GM03348 (cell line): ENCODE measurements at places on chromosomes 16 and 17.

DNA sequence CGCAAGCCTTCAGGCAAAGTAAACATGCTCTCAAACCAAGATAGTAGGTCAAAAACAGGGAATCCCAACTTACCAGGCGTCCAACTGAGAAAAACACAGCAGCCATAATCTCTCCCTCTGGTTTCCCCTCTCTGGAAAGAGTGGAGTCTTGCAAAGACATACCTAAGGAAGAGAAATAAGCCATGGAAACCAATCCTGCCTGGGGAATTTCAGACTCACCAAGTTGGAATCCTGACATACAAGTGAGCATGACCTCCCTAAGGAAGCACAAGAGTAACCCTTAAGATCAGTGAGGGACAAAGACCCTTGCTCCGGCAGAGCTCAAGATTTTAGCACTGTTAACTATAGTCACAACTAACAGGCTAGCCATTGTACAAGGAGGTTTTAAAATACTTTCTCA lies 4.1 kb downstream of the ZNF624 start:
- DNase-seq: no peak

GRCh38 chr17:77396610-77397009 lies 255.8 kb downstream of the SEC14L1 start:
- DNase-seq: peak; percentile 83

DNA sequence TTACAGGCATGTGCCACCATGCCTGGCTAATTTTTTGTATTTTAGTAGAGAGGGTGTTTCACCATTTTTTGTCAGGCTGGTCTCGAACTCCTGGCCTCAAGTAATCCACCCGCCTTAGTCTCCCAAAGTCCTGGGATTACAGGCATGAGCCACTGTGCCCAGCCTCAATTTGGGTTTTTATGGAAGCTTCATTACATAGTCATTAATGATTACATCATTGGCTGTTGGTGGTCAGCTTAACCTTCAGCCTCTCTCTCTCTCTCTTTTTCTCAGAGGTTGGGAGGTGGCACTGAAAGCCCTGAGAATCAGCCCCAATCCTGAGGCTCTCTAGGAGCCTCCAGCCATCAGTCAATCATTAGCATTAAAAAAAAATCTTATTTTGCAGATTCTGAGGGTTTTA lies 45.3 kb downstream of the C17orf58 start:
- DNase-seq: no peak

DNA sequence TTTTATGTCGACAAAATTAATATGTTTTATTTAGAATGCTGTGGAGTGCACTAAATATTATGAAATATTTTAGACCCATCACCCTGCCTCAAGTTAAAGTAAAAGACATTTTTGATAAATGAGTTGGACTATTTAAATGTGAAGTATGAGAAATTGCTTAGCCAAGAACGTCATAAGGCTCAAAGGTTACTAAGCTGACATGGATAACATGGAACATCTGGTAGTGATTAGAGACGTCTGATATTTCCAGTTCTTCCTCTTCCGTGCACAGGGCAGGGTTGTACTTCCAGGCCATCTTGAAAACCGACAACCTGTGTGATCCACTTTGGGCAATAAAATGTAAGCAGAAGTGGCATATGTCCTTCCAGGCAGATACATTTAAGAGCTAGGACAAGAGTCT lies 7.2 kb upstream of the CCL8 start:
- no peak for DNase-seq

DNA sequence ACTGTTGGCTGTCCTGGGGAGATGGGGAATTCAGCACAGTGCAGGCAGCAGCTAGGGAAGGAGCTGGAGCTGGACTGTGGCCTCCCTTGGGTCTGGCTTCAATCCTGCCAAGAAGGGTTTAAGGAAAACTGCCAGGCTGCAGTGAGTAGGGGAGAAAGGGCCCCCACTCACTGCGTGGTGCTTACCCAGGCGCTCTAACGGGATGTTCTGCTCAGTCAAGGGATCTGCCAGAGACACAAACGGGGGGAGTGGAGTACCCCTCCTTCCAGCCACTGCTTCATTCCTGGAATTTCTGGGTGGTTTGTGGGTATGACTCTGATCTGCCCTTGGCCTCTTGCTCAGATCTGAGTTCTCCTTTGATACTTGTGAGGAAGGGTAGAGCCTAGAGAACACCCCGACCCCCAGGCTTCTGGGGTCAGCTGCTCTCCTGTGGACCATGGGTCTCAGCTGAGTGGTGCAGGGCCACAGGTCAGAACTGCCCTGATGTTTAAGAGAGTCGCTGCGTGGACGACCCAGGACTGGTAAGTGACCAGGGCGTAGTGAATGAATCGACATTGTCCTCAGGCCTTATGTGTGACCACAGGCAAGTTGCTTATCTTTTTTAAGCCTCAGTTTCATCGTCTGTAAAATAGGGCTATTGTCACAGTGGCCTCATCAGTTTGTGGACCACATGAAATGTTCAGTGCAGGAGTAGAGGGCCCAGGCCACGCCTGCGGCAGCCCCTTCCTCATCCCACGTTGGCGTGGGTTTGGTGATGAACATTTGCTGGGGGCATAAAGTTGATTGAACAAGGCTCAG lies 9.6 kb downstream of the CRISPLD2 start:
- peak; percentile 78 for DNase-seq

GRCh38 chr17:42277342-42277712 lies 1.1 kb upstream of the STAT5B start:
- DNase-seq: no peak

DNA sequence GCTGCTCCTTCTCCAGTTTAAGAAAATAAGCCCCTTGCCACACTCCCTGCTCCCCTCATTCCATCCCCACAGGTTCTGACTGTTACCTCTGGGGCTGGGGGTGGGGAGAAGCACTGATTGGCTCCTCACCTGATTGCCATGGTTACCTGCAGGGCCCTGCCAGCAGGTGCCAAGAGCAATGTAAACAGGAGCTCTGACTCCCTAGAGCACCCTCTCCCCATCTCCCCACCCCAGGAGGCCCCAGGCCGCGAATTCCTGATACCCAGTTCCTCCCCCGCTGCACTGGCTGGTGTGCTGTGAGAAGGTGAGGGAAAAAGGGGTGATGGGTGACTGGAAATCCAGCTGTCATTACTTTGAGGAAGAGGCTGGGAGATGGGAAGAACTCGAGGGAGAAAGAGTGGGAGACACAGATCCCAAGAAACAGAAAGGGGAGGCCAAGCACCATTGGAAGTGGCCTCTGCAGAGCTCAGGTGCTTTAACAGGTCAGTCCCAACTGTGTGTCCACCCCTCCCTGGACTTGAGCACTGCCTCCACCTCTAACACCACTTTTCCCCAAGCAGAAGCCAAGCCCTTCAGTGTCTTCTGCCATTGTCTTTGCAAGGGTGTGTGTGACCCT lies 4.5 kb downstream of the PCGF2 start:
- no peak for DNase-seq

DNA sequence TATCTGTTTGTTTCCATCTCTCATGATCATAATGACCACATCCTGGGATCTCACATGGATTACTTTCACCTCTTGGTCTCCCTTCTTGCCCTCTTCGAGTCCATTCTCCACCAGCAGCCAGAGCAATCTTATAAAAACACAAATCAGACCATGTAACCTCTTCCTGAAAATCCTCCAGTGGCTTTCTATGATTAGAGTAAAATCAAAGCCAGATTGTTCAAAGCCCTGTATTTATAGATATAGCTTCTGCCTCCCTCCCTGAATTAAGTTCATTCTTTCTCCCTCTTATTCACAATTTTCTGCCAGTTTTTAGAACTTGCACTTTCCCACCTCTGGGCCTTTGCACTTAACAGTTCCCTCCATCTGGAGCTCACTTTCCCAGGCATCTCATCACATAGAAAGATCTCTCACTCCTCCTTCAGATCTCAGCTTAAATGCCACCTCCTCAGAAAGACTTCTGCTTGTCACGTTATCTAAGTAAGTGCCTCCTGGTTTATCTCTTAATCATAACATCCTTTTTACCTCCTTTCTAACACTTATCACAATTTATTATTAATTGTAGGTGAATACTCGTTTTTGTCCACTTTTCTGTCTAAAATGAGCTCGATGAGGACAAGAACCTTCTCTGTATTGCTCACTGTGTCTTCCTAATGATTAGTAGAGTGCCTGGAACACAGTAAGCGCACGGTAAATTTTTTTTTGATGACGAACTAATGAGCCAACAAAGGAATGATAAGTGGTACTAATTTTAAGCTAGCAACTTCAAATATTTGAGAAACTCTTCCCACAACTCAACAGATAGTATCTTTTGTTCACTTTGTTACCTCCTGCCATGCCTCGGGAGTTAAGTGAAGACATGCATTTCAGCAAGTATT lies 80.5 kb downstream of the CYB561 start:
- DNase-seq: no peak

DNA sequence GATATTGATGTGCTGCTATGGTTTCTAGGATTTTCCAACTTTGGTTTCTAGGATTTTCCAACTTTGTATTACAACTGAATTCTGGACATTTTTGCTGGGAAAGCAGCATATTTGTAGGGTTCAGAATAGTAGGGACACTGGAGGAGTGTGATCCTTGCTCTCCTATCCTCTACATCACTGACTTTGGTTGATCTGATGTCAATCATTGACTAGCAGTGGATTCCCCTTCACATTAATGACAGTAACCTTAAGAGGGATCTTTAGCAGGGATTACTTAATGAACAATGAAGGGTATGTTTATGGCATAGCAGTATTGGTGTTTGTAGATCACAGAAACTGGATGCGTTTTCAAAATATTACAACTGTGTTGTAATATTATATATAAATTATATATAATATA lies 67.4 kb downstream of the MAP2K4 start:
- DNase-seq: no peak

DNA sequence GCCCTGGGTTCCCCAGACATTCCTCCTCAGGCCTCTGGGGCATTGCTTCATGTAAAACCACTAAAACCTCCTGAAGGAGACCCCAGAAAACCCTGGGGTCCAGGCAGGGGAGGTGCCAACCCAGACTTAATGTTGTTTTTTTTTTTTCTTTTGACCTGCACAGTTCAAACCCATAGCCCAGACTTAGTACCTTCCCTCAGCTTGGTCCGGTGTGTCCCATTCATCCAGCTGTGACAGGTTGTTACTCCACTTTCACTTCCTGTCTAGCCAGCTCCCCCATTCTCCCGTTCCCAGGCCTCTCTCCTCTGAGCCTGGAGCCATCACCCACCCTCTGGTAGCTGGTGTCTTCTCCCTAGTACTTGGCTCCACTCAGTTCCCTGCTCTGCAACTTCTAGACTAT lies 4.8 kb downstream of the CDR2L start:
- no peak for DNase-seq

DNA sequence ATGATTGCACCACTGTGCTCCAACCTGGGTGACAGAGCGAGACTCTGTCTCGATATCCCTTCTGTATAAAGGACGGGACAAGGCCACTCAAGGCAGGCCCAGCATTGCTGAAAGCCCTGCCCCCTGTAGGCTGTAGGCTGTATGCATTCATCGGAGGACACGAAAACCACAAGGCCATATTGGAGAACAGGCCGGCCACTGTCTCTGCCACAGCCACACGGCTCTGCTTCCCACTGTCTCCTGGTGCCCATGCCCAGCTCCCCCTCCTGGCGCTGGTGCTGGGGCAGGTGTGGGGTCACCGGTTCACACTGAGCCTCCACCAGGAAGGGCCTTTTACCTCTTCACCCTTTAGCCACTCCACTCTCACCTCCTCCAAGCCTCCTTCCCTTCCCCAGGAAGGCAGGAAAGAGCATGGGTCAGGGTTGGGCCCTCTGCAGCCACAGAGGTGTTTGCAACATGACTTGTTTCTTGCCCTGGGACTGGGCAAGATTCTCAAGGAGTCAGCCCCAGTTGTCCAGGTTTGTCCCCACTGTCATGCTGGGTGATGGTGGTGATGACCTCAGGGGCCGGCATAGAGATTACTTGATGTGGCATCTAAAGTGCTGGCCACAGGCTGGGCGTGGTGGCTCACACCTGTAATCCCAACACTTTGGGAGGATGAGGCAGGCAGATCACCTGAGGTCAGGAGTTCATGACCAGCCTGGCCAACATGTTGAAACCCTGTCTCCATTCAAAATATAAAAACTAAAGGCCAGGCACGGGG lies 5.3 kb upstream of the NTN3 start:
- no peak for DNase-seq

DNA sequence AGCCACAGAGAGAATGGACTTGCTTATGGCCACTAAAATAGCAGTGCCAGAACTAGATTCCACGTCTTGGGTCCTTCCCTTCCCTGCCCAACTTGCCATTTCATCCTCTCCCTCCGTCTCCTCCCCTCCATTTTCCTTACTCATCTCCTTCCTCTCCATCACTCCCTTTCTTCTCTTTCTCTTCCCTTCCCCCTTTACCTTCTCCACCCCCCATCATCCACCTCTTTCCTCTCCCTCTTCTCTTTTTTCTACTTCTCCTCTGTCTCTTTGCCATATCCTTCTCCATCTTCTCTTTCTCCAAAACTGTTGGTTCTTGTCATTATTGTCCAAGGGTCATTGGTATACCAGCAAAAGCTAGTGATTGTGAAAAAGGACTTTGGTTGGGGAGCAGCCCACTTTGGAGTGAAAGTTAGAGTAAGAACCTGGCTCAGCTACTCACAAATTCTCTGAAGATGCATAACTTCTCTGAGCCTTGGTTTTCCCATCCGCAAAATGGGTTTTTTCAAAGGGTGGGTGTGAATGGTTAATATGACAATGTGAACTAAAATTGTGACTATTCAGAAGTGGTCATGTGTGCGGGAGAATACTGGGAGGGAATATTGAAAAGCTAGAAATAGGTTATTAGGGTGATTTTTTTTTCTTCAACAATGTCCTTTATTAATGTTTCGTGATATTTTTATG lies 393.8 kb downstream of the XYLT1 start:
- no peak for DNase-seq
